ENCODE measurements at places on chromosomes 16 and 17.
A peak's percentile ranks its signal among the peaks of the same experiment; 100 is the strongest.

GRCh38 chr17:40341808-40342503, 22.6 kb downstream of the GJD3 start:
- DNase-seq, result peak; percentile 52

GRCh38 chr16:66473654-66474519, 46.8 kb downstream of the BEAN1 start:
- DNase-seq, result no peak

GRCh38 chr17:72614871-72615626, 477.4 kb downstream of the SLC39A11 start:
- DNase-seq, result no peak

DNA sequence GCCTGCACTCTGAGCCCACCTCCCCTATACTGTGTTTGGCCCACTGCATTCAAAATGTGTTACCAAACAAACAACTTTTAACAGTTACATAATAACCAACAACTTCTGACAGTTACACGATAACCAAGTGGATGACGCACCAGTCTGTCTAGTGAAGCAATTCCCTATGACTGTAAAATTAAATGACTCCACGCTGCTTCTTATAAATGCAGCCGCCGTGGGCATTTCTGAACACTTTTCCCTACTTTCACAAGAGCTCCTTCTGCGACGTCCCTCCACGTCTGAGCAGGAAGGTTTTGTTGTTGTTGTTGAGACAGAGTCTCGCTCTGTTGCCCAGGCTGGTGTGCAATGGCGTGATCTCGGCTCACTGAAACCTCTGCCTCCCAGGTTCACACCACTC, 27.6 kb downstream of the ZNF276 start:
- DNase-seq, result no peak

DNA sequence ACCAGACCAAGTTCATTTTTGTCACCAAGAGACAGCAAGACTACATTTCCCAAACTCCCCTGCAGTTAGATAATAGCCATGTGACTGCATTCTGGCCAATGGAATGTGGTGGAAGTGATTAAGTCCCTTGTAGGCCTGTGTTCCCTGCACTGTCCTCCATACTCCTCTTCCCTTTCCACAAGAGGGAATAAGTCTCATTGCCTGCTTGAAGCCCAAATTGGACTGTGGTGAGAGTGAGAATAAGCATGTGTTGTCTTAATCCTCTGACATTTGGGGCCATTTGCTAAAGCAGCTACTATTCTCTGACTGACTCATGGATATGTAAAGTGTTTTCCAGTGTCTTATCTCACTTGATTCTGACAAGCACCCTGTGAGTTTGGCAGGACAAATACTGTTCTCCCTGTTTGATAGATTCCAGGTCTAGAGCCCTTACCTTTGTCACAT, 20.7 kb downstream of the PIK3R6 start:
- no peak for DNase-seq

- DNase-seq, result no peak
These were observed 446 bp upstream of the PSMD11 start for GRCh38 chr17:32443827-32444300.

DNA sequence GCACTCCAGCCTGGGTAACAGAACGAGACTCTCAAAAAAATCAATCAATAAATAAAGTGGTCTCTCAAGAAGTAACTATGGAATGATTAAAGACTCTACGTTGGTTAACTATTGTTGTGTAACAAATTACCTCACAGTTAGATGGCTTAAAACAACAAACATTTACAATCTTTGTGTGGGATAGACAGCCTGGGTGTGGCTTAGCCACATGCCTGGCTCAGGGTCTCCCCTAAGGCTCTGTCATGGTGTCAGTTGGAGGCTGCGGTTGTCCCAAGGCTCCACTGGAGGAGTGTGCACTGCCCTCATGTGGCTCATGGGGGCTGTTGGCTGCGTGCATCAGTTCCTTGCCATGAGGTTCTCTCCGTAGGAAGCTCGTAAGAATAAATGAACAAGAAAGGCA, 294.5 kb downstream of the SNX29 start:
- DNase-seq, result peak; percentile 21

DNA sequence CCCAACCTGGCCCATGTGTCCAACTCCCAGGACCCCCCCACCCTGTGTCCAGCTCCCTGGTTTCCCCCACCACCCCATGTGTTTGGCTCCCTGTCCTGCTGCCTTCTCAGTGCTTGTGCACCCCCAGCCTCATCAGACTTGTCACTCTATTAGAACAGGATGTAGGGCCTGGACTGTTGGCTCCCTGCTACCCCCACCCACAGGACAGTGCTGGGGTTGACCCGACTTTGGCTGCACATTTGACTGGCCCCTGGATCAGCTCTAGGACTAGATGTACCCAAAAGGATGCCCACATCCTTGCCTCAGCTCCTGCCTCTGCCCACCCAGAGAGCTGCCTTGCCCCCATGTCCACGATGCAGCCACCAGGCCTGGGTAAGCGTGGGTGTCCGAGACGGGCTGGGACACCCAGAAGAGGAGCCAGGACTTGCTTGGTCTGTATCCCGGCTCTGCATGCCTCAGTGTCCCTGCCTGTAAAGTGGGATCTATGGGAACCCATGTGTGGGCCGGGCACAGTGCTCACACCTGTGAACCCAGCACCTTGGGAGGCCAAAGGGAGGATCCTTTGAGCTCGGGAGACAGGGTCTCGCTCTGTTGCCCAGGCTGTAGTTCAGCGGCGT, 1.5 kb upstream of the CCDC57 start:
- no peak for DNase-seq

DNA sequence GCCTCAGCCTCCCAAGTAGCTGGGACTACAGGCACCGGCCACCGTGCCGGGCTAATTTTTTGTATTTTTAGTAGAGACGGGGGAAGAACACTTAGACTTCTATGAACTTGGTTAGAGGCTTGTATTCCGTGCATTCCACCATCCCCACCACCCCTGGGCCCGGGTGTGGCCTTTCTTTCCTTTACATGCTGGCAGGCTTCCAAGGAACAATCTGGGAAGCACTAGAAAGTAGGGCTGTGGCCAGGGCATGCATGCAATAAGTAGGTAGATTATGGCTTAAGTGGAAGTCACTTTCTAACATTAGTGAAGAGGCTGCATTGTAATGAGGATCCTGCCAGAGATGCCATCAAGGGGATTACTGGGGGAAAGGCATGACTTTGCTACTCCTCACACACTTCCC, 171.6 kb downstream of the SHISA6 start:
- no peak for DNase-seq

GRCh38 chr17:7080456-7081041, 498 bp upstream of the CLEC10A start:
- DNase-seq, result no peak

DNA sequence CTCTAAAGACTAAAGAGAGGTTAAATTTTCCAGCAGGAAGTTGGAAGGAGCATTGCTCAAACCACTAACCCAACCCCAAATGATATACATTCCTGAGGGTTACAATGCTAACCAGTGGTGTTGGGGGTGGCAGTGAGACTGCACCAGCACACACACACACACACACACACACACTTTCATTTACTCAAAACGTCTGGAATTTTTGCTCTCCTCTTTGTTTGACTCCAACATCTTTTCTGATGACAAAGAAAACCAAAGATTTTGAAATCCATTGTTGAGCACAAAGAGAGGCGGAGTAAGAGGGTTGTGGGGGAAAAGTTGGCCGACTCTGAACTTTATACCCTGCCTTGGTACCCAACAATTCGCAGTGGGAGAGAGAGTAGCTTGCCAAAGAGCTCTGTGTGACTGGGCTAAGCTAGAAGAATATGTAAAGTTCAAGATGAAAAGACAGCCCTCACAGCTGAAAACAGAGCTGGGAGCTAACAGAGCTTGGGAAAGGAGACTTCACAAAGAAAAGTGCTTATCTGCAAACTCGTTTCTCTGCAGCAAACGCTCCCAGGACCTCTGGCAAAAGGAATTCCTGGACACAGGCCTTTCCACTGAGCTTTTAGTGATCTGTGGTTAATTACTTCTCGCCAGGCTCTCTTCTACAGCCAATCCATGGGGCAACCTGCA, 426.0 kb upstream of the CDH11 start:
- no peak for DNase-seq

DNA sequence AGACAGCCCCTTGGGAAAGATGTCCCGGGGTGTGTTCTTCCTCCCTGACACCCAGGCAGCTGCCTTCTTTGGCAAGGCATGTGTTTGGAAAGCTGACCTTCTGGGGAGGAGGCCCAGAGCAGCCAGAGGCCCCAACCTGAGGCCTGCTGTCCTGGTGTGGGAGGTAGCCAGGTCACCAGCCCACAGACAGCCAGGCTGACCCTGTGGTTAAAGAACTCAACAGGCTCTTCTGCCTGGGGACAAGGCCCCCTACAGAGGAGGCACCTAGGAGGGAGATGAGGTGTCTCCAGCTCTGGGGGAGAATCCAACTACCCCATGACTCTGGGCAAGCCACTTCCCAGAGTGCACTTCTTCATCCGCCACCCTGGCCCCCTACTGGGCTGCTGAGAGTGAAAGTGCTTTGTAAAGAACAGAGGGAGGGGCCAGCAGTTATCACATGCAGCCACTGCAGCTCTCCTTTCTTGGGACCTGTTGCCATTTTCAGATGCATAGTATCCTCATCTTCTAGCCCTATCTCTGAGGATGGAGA, 13.1 kb upstream of the SREBF1 start:
- no peak for DNase-seq

DNA sequence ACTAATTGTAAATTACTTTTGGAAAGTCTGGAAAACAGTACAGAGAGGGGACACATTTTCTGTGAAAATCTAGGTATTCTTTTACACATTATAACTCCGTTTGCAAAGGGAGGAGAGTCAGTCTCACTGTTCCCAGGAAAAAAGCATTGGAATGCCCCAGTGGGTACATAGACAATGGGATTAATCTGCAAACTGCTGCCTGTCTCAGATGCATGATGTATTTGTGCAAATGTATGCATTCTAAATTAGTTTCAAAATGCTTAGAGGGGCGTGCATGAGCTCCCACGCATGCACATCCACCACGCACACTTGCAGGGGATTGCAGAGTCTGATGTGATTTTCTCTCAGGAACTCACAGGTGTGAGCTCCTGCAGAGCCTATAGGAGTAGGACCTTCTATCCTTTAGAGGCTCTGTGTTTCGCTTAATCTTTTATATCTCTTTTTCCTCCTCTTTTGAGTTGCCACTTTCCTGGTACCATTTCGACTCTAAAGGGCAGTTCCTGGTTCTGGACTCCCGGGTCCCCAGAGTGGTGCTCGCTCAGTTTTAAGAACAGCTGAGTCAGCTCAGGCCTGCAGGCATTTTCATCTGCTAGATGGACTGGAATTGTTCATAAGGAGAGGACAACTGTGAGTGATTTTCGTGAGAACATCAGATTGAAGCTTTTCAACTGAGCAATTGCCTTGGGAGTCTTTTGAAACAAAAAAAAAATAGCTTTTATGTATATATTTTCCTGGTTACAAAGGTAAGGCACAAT, 1.1 kb downstream of the BCO1 start:
- DNase-seq, result no peak

DNA sequence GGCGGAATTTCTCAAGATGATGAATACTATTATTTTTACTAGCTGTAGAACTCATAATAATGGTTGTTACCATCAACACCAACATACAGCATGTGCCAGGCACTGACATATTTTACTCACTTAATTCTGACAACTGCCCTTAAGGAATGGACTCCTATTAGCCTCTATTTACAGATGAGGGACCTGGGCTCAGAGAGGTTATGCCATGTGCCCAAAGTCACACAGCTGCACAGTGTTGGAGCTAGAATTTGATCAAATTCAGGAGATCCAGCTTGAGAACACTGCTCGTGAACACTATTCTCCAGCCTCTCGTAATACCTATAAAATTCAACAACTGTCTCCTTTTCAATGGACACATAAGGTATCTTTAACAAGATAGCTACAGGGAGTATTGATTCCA, 97.2 kb downstream of the XYLT1 start:
- no peak for DNase-seq

DNA sequence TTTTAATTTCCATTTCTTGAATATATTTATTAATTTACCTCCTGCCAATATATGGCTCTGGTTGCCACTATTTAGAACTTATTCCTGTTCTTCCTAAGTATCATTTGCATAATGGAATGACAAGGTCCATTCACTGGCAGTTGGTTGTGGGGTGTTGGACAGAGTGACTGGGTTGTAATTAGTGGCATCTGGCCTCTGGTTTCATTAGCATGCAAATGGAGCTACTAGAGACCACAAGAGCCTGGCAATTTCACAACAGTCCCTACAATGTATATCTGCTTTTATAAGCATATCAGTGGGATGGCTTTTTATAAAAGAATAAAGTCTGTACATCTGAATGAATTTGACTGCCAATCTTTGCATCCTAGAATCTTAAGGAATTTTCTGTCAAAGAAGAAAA, 1030.9 kb upstream of the CDH8 start:
- no peak for DNase-seq

DNA sequence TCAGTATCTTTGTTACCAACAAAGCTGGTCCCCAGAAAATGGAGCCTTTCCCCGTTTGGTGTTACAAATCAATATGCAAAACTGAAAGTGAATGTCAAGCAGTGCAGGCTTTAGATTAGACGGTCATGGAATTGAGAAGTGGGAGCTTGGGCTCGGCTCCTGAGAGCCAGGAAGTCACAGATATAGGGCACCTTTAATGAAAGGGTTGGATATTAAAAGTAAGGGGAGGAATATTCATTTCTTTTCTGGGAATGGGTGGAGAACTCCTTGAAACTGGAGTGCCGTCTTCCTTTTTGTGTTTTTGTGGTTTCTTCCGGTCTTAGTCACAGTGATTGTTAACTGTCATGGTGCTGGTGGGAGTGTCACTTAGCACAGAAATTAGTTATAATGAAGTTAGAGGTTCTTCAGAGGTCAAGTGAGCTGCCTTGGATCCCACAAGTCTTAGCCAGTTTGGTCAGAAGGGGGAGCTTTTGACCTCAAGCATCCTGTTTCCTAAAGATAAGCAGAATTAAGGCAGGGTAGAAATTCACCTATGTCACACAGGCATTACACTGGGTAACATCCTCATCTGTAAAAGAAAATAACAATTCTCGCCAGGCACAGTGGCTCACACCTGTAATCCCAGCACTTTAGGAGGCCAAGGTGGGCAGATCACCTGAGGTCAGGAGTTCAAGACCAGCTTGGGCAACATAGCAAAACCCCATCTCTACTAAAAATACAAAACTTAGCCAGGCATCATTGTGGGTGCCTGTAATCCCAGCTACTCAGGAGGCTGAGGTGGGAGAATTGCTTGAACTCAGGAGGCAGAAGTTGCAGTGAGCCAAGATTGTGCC, 9.6 kb upstream of the EIF1 start:
- no peak for DNase-seq
